ENCODE measurements at places on chromosomes 7 and 10.
A peak's percentile ranks its signal among the peaks of the same experiment; 100 is the strongest.

DNA sequence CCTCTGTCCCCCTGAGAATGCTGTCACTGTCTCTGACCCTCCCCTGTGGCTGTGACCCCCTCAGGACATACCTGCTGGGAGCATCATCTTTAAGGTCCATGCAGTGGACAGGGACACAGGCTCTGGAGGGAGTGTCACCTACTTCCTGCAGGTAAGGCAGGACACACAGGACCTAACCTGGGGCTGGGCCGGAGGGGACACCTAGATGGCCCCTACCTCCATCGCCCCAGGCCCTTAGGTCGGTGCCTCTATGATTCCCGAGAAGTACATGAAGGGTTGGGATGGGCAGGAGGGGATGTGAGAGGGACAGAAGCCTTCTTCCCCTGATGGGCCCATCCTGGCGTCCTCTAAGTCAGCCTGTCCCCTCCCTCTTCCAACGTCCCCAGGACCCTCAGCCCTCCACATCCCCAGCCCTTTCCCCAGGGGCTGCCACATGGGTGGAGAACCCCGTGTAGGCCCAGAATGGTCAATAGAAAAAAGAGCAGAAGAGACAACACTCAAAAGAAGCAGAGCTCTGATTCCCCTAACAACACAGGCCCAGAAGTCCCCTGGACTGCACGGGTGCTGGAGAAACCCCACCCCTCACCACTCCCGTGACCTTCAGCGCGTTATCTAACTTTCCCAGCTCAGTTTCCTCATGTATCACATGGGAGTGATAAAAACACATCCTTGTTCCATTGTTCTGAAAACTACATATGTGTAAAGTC, 6.4 kb downstream of the CDHR1 start:
- DNase-seq = no peak

- no peak for DNase-seq
Observed at GRCh38 chr10:86295351-86295750, 71.2 kb downstream of the GRID1 start.

DNA sequence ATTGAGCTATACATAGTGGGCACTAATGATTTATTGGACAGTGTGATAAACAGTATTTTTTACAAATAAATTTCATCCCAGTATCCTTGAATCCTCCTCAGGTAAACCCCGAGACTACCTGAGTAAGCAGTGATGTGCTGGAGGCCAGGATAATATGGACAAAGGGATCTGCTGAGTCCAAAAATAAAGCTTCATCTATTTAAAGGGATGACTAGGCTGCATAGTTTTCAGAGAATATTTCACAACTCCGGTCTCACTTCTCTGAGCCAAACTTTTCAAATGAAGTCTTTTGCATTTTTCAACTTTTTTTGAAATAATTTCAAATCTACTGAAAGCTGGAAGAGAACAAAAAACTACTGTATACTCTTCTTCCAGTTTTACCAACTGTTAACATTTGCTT, 2.5 kb downstream of the ACTR3B start:
- no peak for DNase-seq

DNA sequence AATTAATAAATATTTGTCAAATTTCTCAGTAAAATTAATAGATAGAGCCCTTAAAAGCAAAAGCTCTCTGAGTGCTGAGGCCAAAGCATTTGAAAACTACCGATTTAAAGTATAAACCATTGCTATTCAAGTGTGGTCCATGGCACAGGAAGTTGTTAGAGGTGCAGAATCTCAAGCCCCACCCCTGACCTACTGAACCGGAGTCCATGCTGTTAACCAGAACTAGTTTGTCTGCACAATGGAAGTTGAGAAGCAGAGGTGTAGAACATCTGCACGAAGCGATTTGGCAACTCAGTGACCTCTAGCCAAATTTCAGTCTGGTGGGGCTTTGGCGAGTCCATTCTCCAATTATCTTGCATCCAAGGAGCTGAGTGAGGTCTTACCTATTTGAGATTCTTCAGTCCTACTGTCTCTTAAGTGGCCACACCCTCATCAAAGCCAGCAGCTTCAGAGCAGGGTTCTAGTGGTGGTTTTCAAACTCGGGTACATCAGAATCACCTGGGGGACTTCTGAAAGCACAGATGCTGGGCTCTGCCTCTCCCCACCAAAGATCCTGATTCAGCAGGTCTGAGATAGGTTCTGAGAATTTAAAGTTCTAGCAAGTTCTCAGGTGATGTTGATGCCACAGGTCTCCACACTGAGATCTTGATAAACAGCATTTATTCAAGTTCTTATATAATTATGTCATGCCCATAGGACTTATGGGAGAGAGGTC, 96.8 kb upstream of the SAMD8 start:
- DNase-seq = no peak

GRCh38 chr10:43254199-43254730, 12.6 kb downstream of the RASGEF1A start:
- peak; percentile 8 for DNase-seq

DNA sequence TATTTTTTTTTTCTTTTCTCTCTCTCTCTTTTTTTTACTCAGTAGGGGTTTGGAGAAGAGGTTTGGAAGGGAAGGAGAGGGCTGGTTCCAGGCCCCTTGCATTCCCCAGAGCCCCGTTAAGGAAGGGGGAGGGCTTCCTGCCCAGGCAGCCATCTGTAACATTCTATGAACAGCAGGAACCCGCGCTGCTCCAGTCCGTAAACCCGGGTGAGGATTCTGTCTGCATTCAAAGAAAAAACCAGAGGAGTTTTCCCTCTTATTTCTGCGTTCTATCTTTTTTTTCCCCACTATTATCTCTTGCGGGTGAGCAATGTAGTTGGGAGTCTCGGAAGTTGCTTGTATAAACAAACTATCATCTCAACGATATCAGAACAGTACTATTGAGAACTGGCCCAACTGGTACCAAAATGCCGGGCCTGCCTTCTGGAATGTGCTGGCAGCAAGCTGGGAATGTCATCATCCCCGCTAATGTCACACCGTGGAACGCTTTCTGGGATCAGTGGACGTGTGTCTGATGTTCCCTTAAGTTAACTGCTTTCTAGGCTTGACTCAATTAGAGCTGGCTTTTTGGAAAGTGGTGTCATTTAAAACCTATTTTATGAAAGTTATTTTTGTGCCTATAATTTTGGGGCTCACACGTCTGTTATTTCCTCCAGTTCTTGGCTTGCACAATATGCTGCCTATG, 153.1 kb upstream of the MEOX2 start:
- no peak for DNase-seq

GRCh38 chr7:148570510-148570909, 20.1 kb upstream of the C7orf33 start:
- no peak for DNase-seq

- DNase-seq = no peak
Observed at GRCh38 chr7:3112479-3113134, 68.9 kb upstream of the CARD11 start.

- no peak for DNase-seq
Observed at GRCh38 chr7:117123311-117123926, 170.1 kb downstream of the ST7 start.

- no peak for DNase-seq
Observed at GRCh38 chr10:15725603-15726002, 5.9 kb upstream of the ITGA8 start.

GRCh38 chr7:121081327-121081936, 92.9 kb downstream of the CPED1 start:
- no peak for DNase-seq

DNA sequence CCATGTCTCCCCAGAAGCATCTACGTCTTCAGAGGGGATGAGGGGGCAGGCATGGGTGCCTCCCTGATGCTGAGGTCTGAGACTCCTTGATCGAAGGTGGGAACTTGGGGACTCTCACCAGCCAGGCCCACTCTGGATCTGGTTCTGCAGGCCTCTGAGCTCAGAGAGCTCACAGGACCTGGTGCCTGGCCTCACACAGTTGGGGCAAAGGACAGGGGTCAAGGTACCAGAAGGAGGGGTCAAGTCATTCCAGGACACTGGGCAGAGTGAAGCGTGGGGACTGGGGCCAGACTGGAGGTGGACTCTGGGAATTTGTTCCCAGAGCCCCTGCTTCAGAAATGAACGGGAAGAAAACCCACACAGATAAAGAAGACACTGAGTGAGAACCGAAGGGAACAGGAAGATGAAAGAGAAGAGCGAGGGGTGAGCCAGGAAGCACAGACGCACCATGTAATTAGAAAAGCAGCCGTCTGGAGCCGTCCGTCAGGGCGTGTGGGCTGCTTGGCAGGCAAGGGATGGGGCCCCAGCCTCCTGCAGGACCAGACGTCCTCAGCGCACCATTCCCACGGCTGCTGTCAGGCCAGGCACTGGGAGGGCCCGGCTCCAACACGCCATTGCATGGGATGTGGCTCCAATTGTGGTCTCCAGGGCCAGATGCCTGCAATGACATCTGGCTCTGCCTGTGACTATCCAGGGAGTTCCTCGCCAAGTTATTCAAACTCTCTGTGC, 47.7 kb downstream of the ZCCHC24 start:
- no peak for DNase-seq

DNA sequence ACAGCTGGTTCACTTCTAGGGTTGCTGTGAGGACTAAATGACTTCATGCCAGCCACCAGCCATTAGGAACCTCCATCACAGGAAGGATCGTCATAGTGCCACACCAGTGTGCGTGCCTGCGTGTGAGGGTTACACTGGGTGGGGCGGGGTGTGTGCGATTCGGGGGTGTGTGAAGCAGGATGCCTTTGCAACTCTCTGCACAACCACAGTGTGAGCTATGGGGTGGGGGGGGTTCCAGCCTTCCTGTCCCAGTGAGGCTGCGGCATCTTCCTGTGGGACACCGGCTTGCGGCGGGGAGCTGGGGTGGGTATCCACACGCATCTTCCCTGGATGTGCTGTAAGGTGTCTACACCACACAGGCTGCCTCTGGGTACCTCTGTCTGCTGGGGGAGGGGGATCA, 6.9 kb upstream of the ELFN1 start:
- peak; percentile 8 for DNase-seq

DNA sequence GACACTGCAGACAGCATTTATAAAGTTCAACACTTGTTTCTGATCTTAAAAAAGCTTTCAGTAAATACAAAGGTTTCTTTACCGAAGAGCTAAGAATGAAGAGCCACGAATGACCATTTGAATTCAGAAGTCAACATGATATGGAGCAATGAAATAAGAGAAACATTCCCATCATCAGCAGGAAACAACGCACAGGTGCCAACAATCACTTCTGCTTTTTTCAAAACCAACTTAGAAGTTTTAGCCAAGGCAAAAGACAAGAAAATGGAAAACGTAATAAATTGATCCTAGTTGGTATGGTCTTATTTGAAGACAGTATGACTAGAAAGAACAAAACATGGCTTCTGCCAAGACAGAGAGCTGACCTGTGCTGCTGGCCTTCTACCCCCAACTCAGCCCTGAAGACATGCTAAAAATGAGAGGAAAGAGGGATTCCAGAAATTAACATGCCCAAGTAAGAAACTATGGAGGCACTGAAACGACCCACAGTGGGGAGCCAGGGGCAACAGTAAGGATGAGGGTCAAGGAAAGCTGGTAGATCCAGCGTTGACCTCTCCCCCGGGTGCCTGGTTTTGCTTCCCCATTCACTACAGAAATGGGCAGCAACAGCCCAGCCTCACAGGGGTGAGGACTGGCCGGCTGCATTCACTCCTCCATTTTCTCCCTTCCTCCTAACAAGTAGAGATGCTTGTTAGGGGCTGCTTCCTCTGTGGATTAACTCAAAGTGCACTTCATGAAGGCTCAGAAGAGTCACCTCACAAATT, 30.1 kb downstream of the VPS41 start:
- DNase-seq = no peak

DNA sequence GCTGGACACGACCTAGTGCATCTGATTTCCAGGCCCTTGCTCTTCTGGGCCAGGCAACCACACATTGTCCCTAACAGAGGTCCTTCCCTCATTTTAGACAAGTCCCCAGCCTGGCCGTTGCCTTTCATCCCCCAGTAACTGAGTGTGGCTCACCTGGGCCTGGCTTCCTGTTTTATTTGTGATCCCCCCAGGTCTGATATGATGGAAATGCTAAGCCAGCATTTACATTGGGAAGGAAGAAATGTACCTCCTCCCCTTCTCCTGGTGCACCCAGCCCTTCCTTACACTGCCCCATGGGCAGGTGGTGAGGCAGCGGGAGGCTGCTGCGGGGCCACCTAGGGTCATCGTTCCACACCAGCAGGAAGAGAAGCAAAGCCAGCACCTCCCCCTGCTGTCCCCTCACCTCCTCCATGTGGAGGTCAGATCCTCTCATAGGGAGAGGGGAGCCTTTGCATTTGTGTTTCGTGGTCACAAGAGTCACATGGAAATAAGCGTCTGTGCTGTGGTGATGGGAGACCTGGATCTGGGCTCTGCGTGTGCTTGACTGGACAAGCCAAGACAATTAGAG, 108.8 kb downstream of the GLRX3 start:
- DNase-seq = peak; percentile 1

GRCh38 chr7:136685501-136686173, 182.8 kb upstream of the CHRM2 start:
- DNase-seq = no peak

DNA sequence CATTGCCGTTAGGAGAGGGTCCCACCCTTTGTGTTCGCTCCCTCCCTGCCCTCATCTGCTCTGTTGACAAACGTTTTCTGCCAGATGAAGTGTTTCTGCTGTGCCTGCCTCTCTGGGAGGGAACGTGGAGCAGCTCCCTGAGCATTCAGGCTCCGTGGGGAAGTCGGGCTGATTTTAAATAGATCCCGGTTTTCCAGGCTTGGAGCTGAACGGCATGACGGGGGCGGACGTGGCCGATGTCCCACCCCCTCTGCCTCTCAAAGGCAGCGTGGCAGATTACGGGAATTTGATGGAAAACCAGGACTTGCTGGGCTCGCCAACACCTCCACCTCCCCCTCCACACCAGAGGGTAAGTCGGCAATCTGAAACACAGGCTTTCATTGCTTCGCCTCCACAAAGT, 101.9 kb upstream of the NPS start:
- no peak for DNase-seq

DNA sequence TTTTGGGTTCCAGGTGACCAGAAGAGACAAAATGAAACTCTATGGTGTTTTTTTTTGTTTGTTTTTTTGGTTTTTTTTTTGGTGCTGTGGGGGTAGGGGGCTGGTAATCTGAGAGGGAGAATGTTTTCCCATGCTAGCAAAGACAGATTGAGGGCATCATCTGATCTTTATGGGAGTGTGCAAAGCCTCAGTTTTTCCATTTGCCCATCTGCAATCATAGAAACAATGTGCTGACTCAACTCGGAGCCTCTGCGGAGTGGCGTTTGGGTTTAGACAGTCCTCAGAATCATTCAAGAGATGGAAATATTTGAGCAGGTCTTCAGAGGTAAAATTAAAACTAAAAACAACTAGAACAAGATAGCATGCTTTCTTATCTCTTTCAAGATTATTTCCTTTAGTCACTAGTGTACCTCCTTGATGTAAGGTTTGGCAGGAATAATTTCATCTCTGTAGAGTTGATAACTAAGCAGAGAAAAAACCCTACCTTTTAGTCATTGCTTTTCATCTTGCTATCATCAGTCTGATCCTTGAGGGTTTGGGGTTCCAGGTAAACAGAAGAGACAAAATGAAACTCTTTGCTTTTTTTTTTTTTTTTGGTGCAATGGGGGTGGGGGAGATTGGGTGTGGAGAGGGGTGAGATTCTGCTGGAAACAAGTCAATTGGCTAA, 18.0 kb downstream of the CNNM2 start:
- no peak for DNase-seq

DNA sequence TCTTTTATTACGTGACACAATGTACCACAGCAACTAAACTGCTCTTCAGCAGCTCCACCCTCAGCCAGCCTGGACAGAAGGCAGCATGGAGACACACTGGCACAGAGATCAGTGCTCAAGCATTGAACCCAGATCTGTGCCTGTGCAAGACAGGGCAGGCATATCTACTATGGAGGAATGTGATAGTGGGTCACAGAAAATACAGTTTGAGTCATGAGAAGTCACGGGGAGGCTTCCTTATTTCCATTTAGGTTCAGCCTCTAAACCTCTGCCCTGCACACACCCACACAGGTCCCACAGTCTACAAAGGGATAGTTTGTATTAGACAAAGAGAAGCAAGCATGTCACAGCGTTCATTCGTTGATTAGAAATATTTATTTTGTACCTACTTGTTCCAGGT, 187.4 kb upstream of the AGR3 start:
- no peak for DNase-seq

Data from progenitor cell of endocrine pancreas (in vitro differentiated cells).